MCF 10A (cell line): ENCODE measurements at places on chromosomes 7 and 10.

GRCh38 chr7:30116771-30117170, 18.0 kb upstream of the MTURN start:
- DNase-seq, result no peak

DNA sequence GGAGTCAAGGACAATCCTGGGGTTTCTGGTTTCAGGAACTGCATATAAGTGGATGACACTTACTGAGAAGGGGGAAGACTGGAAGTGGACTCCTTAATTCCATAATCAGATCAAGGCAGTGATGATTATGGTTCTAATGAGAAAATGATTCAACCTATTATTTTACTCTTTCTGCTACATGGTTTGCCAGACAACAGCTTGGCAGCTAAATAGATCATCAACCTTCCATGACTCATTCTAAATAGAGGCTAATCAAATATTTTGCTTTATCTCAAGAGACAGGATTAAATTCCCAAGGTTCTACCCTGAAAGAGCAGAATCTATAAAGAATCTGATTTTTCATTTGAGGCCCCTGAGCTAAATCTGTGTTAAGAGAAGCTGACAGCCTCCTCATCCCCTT, 46.3 kb downstream of the CNNM1 start:
- DNase-seq, result no peak

DNA sequence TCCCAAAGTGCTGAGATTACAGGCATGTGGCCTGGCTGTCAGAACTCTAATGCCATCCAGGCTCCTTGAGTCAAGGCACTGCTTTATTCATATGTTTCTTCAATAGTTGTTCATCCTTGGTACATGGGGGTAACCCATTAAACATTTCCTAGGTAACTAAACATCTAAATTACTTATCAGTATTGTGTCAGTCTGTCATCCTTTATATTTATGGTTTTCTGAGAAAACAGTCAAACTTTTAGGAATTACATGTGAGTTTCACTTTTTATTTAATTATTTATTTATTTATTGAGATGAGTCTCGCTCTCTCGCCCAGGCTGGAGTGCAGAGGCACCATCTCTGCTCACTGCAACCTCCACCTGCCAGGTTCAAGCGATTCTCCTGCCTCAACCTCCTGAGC, 45.5 kb upstream of the LAMB1 start:
- no peak for DNase-seq

- DNase-seq, result no peak
Observed at GRCh38 chr10:51314481-51314880, 240.2 kb downstream of the PRKG1 start.

DNA sequence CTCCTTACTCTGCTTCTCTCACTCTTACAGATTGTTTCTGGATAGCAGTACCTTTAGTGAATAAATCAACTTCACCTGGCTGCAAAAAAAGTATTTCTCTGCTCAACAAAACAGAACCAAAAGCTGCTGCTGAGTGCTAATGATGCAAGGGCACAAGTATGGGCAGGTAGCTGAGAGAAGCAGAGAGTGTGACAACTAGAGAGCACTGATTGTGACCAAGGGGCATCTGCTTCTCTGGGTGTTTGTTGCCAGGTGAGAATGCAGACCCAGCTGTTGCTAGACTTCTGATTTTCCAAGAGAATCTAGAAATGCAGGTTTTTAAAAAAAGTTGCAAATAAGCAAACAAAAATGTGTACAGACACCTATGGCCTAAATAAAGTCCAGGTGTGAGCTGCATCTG, 25.3 kb upstream of the PPIF start:
- DNase-seq, result no peak

DNA sequence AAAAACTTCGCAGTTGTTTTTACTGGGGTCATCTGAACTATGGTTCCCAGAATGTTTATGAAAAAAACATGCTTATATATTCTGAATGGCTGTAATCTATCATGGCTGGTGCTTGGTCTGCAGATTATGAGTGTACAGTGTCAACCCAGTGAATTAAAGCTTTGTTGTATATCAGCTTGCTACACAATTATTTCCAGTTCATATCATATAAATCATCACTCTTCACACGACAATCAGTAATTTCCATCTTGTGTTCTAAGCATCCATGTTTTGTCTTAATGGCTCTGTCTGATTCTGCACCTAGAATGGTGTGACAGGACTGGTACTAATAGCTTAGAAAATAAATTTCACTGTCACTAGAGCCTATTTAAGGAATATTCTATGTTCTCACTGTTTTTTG, 83.6 kb downstream of the CABCOCO1 start:
- no peak for DNase-seq

DNA sequence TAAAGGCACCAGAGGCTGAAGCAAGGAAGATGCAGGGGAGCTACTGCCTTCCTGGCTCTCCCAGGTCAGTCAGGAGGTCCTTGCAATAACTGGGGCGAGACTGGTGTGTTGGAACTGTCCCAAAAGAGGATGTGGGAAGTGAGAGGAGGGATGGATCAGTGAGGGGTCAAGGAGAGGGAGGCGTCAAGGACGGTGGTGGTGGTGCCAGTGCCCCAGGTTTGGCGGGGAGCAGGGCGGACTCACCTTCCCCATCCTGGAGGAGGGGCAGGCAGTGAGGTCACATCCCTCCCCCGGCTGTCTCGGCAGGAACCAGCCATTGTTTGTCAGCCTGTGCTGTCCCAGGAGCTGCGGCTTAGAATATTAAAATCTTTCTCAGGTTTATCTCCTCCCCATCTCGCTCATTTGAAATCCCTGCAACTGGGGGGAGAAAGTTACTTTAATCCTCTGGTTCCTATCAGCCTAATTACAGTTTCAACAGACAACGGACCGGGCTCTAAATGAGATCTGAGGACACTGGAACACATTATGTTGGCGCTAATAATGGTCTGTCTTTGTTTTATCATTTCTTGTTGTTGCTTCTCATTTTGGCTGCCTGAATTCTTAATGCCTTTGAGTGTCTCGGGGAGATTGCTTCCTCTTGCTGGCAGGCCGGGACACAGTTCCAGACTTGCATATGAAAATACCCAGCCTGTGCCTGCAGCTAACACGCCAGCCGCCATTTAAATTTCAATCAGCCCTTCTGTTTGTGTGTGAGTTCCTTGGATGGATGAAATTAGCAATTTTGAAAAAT, 387.5 kb downstream of the RPS24 start:
- DNase-seq, result no peak

DNA sequence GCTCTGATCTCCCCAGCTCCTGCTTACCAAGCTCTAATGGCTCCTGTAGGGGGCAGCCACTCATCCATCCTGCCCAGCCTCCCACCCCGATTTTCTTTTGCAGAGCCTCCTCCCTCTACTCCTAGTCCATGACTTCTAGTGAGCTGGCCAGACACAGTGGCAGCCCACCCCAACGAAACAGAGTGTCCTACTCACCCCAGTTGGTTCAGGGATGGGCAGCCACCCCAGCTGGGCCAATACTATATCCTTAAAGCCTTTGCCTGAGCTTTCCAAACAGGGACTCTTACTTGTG, 77.1 kb downstream of the GRID1 start:
- no peak for DNase-seq

DNA sequence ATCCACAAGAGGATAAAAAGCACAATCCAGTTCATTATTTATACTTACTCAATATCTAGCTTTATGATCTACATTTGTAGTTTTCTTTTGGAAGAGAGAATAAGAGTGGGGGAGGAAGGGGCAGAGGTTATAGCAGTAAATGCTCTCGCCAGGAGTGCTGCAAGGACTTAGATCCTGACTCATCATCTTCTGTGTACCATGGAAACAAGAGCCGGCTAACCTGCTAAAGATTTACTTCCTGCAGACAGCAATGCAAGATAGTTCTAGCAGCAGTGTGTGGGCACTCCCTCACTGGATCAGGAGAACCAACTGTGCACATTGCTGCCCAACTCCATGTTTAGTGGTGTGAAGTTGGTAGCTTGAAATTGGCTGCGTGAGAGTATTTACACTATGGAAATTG, 47.7 kb upstream of the TRIL start:
- DNase-seq, result peak; percentile 54

GRCh38 chr10:95988702-95989101, 54.7 kb upstream of the CCNJ start:
- no peak for DNase-seq

GRCh38 chr10:94320285-94320914, 42.3 kb downstream of the NOC3L start:
- peak; percentile 76 for DNase-seq

DNA sequence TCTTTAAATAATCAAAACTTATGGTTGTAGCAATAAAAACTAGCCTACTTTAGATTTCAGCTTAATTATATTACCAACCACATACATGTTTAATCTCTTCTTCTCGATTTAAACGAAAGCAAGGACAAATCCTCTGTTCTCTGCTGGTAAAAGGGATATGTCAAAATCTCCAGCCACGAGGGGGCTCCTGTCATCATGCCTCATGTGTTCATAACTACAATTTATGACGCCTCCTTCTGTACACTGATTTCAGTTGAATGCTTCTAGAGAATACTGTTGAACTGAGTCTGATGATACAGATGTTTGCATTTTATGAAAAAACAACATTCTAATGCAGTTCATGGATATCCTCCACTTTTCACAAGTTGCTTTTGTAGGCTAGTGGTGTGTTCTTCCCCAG, 220.0 kb upstream of the DPP6 start:
- DNase-seq, result no peak

GRCh38 chr7:75729851-75730274, 8.9 kb downstream of the HIP1 start:
- no peak for DNase-seq

- DNase-seq, result no peak
Observed at GRCh38 chr7:46900312-46901263, 681.3 kb downstream of the TNS3 start.

GRCh38 chr10:14412624-14413023, 81.9 kb upstream of the FRMD4A start:
- no peak for DNase-seq

GRCh38 chr10:98170249-98171117, 36.0 kb downstream of the R3HCC1L start:
- DNase-seq, result peak; percentile 61

DNA sequence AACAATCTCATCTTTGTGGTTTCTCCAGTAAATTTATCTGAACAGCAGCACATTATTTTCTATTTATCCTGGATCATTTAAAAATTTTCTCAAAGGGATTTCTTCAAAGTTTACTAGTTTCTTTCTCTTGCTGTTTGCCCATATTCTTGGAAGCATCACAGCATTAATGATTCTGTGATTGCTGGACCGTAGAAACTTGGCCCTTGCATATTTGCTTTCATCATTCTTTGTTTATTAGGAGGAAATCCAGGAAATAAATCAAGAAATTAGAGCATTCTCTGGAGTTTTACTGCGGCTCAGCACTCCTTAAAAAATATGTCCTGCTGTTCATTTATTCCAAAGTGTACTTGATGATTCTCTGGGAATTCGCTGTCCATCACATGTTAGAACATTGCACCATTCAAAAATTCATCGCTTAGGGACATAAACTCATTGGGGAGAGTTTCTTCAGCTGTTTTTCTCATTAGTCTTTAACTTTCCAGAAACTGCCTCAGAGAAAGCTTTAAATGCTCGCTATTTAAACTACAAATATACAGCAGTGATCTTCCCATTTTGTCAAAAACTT, 264.0 kb upstream of the CDC14C start:
- DNase-seq, result no peak

DNA sequence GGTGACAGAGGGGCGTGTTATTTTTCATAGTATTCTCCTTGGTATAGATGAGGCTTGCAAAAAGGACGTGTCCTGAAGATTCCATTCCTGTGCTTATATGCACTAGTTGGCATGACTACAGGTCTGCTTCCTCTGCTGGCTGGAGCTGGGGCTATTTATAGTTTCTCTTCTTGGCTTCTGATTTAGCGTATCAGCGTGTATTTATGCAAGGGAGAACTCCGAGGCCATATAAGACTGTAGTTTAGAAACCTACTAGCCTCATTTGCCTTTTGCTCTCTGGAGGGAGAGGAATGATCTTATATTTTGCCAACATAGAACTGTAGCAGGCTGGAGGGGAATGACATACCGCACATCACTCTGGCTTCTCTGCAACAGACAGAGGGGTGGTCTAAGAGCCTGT, 39.7 kb downstream of the CACNB2 start:
- peak; percentile 47 for DNase-seq

DNA sequence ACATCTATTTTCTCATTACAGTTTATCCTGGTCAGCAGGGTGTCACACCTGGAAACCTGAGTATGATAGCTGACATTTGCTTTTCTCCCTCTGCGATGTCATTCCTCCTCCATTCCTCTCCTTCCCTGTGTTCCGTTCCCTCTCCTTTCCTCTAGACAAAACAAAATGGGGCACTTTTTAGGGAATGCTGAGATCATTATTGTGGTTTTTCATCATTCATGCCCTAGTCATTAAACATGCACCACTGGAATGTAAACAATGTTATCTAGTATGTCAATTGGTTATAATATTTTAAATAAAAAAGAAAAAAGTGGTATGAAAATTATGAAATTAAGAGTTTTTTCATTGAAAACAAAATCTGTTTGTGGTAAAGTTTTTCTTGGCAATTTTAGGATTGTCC, 132.6 kb downstream of the MAPK8 start:
- DNase-seq, result no peak

DNA sequence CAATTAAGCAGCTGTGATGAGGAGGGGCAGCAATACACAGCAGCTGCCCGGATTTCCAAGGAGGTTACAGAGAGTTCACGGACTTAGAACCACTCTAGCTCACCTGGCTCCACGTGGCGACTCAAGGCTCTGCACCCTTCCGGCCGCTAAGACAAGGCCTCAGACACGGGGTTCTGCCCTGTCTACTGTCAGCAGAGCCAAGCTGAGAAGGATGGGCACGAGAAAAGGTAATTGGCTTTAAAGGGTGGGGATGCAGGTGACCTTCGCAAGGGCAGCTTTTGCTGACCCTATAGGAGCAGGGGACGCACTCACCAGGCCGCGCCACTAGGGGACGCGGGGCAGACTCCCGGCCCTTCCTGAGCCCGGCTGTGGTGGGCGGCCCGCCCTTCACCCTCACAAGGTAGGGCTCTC, 152.4 kb downstream of the KIF20B start:
- DNase-seq, result no peak
